ENCODE measurements at places on chromosomes 2 and 18.

GRCh38 chr2:239401881-239402233 is 1.0 kb upstream of the HDAC4 start:
- peak; percentile 12 for DNase-seq

GRCh38 chr18:22253156-22253555 is 83.8 kb downstream of the GATA6 start:
- DNase-seq, result no peak

GRCh38 chr18:7221424-7222155 is 9.3 kb upstream of the LRRC30 start:
- DNase-seq, result peak; percentile 84

- DNase-seq, result no peak
Observed at GRCh38 chr18:65749841-65750240, 971 bp upstream of the CDH7 start.

DNA sequence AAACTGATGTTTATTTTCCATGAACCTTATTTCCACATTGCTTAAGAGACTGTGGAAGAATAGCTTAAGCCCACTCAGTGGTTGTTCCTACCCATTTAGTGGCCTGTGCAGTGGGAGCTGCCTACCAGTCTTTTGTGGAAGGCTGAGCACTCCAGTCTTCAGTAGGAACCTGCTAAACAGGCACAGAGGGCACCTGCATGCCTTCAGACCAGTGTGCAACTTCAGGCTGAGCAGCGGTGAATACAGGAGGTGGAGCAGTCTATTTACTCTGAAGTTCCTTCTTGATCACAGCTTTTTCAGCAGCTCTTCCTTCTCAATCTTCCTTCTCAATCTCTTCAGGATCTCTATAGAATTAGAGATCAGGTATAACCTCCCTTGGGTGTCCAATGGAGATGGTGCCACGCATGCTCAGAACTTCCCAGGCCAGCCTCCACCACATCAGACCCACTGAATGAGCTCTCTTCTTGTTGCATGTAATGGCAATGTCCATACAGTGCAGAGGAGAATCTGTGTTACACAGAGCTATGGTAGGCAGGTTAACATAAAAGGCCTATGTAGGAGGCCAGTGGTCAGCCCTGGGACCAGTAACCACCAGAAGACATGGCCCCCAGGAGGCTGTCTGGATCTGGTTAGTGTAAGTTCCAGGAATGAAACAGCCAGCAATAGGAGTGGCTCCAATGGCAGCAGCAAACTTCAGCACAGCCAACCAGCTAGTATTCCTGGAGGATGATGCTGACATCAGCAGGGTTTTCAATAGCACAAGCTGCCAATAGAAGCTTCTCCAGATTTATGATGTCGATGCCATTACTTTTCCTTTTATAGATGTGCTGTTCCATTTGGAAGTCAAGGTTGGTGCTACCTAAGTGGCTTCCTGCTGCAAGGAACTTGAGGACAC is 47.9 kb upstream of the MAT2A start:
- DNase-seq, result no peak

DNA sequence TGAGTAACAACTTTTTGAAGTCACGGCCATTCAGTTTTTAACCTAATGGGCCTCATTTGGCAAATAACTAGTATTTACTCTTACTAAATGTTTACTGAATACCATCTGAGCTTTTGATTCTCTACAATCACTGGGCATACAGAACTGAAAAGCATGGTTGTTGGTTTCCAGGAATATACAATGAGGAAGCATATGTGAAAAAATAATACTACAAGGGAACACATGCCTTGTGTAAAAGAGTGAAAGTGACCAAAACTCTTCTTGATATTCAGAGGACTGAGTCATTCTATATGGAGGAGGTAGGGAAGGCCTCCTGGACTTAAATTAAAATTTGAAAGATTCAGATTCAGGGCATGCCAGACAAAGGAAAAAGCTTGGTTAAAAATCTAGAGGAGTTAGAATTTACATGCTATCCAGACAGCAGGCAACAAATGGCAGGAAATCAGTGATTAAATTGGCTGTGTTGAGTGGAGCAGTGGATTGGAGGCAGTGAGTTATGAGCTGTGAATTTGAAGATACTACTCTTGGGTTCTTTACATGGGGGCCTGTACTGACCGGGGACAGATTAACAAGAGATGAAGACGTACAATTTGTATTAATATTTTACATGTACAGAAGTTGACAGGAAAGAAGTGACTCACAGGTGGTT is 53.6 kb upstream of the NRXN1 start:
- no peak for DNase-seq

- DNase-seq, result peak; percentile 22
Observed at GRCh38 chr18:74050807-74051206, 96.8 kb downstream of the FBXO15 start.

DNA sequence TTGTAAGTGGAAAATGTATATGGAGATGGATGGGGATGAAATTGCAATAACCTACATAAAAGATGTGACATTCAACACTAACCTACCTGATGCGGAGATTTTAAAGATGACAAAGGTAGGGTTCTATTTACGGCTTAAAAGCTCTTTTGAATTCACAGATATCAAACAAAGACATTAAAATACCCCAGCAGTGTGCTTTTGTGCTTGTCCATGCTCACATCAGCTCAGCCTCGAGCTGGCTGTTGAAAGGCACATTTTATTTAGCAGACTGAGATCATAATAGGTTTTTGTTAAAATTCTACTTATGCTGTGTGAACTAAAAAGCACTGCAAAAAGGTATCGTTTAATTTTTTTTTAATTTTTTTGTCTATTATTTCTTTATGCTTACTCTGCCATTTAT is 96.0 kb upstream of the CDCA7 start:
- DNase-seq, result no peak

DNA sequence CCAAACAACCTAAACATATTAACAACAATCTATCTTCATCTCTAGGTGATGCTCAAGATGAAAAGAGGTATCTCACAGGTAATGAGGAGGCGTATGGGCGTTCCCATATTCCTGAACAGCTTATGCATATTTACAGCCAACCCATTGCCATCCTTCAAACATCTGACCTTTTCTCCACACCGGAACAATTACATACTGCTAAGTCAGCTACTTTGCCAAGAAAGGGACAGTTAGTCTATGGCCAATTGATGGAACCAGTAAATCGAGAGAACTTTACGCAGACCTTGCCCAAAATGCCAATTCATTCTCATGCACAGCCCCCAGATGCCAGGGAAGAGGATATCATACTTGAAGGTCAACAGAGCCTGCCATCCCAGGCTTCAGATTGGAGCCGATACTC is 68.0 kb downstream of the FAM171B start:
- no peak for DNase-seq

- no peak for DNase-seq
Observed at GRCh38 chr2:142946941-142947340, 69.5 kb downstream of the KYNU start.

- DNase-seq, result no peak
Observed at GRCh38 chr2:144621266-144621665, 101.3 kb upstream of the ZEB2 start.

DNA sequence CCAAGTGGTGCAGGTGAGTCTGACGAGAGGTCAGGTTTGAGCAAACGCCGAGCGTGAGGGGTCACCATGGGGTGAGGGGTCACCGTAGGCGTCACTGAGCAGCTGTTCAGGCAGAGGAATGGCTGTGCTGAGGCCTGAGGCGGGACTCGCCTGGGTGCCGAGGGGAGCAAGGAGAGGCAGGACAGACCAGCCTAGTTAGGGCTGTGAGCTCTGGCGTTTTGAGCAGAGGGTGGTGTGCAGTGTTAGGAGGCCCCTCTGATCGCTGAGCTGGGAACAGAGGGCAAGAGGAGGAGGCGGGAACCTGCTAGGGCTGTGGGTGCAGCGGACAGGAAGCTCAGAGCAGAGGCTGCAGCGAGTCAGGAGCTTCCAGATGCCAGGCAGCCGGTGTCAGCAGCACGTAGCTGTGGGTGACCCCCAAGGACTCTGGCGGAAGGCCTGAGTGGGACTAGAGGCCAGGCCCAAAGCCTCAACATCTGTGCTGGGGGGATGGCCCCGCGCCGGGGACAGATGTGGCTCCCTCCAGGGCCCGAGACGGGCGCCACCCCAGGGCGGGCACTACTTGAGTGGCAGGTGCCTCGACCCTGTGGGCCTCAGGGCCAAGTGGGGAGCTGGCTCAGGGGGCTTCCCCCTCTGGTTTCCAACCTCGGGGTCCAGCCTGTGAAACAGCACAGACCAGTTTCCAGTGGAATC is 55.7 kb downstream of the KCNG2 start:
- DNase-seq, result no peak

- DNase-seq, result no peak
Observed at GRCh38 chr2:236873636-236874035, 212.1 kb upstream of the COPS8 start.

- DNase-seq, result no peak
Observed at GRCh38 chr2:224101820-224102630, 62.9 kb upstream of the SERPINE2 start.

GRCh38 chr2:43092520-43093179 is 133.8 kb downstream of the ZFP36L2 start:
- no peak for DNase-seq

GRCh38 chr2:5373200-5373599 is 319.0 kb upstream of the SOX11 start:
- DNase-seq, result no peak

DNA sequence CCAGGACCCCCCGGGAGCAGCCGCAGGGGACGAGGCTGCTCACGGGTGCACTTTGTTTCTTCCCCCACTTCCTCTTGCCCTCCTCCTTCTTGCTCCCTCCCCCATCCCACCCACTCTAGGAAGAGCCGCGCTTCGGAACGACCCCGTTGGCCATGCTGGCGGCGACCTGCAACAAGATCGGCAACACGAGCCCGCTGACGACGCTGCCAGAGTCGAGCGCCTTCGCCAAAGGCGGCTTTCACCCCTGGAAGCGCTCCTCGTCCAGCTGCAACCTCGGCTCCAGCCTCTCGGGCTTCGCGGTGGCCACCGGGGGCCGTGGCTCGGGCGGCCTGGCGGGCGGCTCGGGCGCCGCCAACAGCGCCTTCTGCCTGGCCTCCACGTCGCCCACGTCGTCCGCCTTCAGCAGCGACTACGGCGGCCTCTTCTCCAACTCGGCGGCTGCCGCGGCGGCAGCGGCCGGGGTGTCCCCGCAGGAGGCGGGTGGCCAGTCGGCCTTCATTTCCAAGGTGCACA is 1.3 kb downstream of the SP9 start:
- peak; percentile 49 for DNase-seq

DNA sequence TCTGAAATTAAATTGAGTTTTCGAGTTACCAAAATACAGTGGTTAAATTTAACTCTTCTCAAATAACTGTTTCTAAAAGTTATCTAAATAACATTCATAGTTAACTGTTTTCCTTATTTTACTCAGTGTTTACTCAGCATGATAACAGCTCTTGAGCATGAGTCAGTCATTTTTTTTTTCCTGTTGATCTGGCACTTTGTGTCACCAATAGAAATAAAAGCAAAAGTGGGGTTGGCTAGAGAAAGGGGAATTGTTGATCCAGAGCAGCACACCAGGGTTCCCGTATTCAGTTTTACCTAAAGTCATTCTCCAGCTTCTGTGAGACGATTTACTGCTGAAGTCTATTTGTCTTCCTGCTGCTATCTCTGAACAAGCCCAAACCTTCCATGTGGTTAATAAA is 851.6 kb downstream of the DCC start:
- DNase-seq, result no peak

GRCh38 chr18:45774065-45774521 is 50.1 kb downstream of the SLC14A1 start:
- DNase-seq, result peak; percentile 46

- no peak for DNase-seq
Observed at GRCh38 chr2:44751754-44752479, 189.6 kb upstream of the SIX3 start.

GRCh38 chr2:51990684-51991083 is 958.8 kb upstream of the NRXN1 start:
- DNase-seq, result no peak

DNA sequence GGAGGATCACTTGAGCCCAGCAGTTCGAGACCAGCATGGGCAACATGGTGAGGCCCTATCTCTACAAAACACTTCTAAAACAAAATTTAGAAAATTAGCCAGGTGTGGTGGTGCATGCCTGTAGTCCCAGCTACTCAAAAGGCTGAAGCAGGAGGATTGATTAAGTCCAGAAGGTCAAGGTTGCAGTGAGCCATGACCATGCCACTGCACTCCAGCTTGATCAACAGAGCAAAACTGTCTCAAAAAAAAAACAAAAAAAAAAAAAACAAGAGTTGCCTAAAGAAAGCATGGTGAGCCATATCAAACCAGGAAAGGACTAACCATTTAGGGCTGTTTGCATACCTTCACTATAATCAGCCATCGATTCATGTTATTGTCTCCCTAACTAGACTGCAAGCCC is 4.5 kb downstream of the CLASP1 start:
- DNase-seq, result no peak

DNA sequence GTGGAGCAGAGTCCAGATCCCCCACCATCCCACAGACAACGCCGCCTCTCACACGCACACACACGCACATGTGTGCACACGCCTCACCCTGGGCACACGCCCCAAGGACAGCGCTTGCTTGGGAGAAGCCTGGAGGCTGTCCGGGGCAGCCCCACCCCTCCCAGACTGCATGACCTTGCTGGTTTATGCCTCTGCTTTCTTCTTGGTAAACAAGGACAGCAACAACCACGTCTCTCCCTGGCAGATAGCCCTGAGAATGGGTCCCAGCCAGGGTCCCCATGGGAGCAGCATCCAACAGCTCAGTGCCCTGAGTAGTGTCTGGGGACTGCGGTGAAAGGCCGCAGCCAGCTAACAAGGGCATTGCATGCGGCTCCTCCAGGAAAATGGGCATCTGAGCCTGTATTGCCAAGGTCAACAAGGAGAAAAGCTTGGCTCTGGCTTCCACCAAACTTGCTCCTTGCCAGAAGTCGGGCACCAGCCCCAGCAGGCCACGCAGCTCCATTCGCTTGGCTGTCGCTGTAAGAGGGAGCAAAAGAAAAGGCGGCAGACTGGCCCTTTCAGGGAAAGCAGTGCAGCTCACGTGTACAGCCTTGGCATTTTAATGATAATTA is 234.6 kb downstream of the EIPR1 start:
- no peak for DNase-seq

- DNase-seq, result no peak
Observed at GRCh38 chr2:167128130-167128529, 239.8 kb downstream of the XIRP2 start.

- DNase-seq, result no peak
Observed at GRCh38 chr2:65092791-65093190, 36.6 kb downstream of the CEP68 start.

- peak; percentile 11 for DNase-seq
Observed at GRCh38 chr2:866887-867286, 83.8 kb upstream of the SNTG2 start.

DNA sequence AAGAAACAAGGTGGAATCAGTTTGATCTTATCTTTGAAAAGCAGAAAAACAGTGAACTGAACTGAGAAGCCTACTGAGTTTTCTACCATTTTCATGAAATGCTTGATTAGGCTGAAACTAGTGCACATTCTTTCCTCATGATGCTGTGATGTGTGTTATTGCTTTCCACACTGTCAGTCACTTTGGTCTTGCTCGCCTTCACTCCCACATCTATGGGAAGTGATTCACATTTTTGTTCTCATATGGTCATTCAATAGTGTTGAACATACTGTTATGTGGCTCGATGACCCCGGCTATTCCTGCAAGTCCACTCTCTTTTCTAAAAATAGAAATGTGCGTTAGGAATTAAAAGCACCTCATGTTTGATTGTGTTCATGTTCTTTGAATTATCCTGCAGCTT is 129.7 kb downstream of the TGIF1 start:
- DNase-seq, result no peak

- DNase-seq, result no peak
Observed at GRCh38 chr18:48649231-48649630, 110.4 kb downstream of the CTIF start.

All from COR-L47 (cell line).